ENCODE measurements at places on chromosomes 12 and 14.

GRCh38 chr12:65189028-65189718 is 19.8 kb downstream of the LEMD3 start:
- DNase-seq: no peak

DNA sequence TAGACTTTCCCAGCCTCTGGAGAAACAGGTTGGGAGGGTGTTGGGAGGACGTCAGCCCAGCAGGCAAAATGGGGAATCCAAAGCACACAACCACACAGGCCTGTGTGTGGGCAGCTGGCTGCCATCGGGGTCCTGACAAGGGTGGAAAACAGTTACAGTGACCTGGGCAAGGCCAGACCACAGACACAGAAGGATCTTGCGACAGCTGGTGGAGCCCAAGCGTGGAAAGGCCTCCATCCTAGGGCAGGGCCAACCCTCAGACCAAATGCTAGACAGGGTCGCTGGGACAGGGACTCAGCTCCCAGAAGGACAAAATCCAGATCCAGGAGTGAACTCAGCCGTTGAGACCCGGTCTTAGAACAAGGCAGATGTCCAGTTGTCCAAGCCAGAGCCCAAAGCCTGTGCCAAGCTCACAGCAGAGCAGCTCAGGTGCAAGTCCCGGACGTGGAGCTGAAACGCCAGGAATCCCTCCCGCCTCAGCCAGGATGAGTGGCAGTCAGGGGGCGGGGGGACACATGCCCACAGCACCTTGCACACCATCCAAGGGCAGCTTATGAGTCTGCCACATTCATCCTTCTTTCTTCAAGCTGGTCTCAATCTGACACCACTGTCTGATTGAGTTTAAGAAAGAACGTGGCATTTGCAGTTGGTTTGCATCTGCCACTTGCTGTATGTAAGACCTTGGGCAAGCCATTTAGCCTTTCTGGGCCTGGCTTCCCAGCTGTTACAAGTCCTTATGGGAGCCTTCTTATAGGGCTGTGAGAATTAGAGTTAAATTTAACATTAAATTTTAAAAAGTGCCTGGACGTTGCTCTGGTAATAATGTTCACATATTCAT is 37.6 kb downstream of the DEGS2 start:
- DNase-seq: no peak

- no peak for DNase-seq
Measured at GRCh38 chr12:94372461-94372860, 87.2 kb downstream of the CEP83 start.

DNA sequence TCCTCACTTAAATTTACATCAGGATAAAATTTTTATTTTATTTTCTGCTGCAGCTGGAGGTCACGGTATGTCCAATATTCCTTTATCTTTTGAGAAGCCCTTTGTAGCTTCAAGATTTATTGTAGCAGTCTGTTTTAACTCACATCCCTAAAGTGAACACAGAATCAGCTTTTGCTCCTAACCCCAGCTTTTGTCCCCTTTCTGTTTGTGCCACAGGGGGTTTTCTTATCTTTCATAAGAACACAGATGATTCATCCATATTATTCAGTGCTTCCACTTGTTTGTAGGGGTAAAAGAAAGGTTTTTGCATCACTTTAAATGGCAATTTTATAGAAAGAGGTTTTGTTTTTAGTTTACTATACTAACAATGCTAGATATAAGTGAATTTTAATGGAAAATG is 21.8 kb upstream of the PIK3C2G start:
- DNase-seq: no peak

Measured in fibroblast of mammary gland (primary cell).